Cerebellar nuclear complex (tissue), 1 donor: ENCODE measurements at places on chromosomes 7 and 10.

- DNase-seq: no peak
These were observed 203.3 kb downstream of the BAMBI start for GRCh38 chr10:28880683-28880950.

- DNase-seq: no peak
These were observed 9.1 kb downstream of the KLF6 start for GRCh38 chr10:3775696-3776551.

DNA sequence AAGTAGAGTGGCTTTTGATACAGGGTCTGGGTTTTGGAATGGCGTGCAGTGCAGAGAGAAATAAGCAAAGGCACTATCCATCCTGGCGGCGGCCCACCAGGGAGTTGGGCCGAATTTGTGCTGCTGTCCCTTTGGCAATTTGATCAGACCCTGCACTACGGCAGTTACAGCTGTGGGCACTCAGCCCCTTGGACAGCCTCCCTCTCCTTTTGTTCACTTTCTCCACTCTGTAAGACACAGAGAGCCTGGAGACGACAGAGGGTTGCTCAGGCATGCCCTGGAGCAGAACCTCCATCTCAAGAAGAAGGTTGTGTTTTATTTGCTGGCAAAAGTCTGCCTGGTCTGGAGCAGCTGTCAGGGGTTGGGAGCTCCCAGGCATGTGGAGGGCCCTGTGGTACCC is 55.8 kb downstream of the LHPP start:
- DNase-seq: no peak

- no peak for DNase-seq
These were observed 11.7 kb upstream of the ZNF680 start for GRCh38 chr7:64574540-64575099.
